ENCODE measurements at places on chromosomes 11 and 22.

DNA sequence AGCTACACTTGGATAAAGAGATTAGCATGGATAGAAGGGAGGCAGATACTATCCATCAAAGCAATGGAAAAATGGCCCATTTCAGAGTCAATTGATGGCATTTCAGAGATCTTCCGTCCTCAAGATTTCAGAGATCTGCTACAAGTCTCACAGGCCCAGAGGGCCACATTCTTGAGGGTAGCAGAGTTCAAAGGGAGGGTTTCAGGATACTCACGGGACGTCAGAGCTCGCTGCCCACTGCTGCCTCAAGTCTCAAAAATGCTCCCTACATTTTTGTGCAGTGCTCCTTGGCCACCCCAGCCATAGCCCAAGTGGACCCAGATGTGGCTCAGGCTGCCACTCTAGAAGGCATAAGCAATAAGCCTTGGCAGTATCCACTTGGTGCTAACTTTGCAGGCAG lies 24.9 kb downstream of the RTL6 start:
- no peak for DNase-seq

GRCh38 chr11:43397251-43397650 lies 38.5 kb downstream of the TTC17 start:
- no peak for DNase-seq

DNA sequence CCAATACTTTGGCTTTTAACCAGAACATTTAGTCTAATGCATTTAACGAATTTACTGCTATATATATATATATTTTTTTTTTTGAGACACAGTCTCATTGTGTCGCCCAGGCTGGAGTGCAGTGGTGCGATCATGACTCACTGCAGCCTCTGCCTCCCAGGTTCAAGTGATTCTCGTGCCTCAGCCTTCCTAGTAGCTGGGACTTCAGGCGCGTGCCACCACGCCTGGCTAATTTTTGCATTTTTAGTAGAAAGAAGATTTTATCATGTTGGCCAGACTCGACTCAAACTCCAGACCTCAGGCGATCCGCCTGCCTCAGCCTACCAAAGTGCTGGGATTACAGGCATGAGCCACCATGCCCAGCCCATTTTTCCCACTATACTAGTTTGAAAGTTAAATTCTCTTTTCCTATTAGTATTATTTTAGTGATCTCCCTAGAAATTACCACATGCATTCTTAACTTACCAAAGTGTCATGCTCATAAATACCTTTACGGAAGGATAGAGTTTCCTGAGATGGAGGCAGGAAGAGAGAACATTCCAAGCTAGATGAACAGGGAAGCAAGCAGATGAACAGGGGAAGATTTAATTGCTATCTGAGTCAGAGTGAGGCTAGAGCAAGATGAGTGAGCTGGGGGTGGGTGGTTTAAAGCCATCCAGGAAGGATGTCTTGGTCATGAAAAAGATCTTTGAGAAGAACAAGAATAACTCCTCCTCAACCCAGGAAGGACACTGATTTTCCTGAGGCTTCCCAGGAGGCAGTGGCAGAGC lies 4.4 kb upstream of the PGAP2 start:
- no peak for DNase-seq

- no peak for DNase-seq
Observed at GRCh38 chr11:116421529-116422185, 351.1 kb downstream of the BUD13 start.

DNA sequence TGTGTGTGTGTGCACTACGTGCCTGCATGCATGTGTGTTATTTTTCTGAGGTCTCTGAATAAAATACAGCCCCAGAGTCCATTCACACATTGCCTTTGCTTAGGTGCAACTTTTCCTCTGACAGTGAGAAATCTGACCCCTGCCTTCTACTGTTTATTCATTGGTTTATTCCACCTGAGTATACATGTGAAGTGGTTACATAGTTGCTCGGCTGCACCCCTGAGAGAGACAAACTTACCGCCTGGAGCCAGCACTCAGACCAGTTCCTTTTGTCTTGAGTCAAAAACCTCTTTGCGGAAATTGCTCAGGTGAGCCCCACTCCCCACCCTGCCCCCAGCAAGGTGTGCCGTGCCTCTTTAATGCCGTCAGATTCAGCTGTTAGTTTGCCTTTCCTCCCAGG lies 363.6 kb downstream of the BRD1 start:
- DNase-seq = no peak

- DNase-seq = no peak
Observed at GRCh38 chr11:72850832-72851231, 36.6 kb downstream of the ATG16L2 start.

GRCh38 chr11:115716601-115717529 lies 212.7 kb upstream of the CADM1 start:
- DNase-seq = no peak

DNA sequence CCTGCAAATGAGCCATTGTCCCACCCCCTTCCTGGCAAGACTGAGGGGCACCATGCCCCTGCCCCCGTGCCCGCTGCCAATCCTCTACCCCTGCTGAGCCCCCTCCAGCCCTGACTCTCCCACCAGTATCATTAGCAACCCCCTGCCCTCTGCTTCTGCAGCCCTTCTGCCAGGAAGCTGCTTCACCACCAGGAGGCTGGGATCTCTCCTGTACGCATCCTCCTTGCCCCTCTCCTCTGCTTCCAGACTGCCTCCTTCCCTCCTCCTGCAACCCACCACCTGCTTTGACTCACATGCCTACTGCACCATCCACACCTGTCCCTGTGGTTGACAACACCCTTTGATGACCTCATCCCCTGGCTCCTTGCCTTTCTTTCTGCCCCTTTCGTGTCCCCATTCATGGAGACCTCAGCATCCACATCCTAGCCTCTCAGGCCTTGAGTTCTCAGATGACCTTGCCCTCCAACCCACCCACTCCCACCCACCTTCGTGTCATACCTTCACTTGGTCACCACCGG lies 13.4 kb upstream of the PNPLA3 start:
- no peak for DNase-seq

- DNase-seq = no peak
Observed at GRCh38 chr11:115396533-115396932, 107.7 kb downstream of the CADM1 start.

DNA sequence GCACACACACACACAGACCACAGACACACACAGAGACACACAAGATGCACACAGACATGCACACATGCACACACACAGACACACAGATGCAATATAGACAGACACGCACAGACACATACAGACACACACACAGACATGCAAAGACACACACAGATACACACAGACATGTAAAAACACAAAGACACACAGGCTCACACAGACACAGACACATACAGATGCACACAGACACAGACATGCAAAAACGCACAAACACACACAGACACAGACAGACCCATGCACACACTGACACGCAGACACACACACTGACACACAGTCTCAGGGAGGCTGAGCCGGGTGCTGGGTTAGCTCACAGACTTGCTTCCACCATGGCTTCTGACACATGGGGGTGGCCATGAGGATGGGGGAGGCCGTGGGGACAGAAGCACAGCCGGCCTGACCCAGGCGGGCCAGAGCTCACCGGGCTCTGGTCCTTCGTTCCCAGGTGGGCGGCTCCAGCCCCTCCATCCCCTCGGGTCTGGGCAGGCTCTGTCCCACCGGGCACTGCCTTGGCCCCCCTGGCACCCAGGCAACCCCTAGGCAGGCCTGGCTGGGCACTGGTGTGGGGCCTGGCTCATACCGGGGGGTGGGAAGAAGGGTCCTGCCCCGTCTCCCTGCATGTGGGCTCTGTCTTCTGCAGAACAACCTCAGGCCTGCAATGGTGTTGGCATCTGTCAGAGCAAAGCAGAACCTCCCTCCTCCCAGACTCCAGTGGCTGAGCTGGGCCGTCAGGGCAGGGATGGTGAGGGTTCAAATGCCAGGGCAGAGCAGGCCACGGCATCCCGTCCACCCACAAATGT lies 1489.5 kb downstream of the BRD1 start:
- DNase-seq = no peak

DNA sequence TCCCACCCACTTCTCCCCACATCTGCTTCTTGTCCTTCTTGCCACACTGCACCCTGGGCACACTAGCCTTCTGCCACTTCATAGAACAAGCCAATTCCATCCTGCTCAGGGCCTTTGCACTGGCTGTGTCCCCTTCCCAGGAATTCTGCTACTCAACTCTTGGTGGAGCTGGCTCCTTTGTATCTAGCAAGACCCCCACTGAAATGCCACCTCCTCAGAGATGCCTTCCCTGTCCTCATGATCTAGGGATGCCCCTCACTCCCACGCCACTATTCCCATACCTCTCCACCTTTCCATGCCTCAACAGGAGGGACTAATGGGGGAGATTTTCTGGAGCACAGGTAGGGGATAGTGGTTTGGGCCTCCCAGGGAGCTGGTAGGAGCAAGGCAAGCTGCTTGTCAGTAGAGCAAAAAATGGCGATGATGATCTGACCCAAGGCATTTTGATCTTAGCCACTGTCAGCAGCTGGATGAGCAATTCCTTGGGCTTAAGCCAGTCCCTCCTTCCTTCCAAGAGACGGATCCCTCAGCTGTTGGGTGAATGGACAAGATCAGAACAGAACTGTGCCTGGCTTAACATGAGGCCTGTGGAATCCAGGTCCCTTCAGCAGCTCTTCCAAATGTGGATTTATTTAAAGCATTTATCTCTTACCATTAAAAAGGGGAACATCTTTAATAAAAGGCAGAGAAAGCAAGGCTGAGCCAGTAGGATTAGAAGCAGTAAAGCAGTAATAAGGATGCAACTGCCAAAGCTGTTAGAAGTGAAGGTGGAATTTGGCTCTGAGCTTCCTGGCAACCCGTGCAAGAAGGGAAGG lies 4.0 kb upstream of the PRDM11 start:
- DNase-seq = no peak

DNA sequence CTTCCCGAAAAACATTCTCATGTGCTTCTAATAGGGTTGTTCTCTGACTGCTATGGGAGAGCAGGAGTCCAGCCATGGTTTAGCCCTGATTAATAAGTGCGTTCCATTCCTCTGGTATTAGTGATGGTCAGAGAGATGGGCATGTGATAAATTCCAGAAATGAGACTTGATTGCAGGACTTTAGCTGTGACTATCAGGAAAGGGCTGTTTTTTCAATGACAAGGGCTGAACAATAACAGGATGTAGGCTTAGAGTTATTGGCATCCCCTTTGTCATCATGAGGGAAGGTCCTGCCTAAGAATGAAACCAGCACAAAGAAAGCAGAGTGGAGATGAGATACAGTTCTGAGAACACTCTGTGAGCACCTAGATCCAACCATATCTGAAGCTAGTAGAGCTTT lies 494.6 kb downstream of the MIAT start:
- DNase-seq = no peak

- no peak for DNase-seq
Observed at GRCh38 chr11:8597182-8597581, 3.2 kb upstream of the STK33 start.

DNA sequence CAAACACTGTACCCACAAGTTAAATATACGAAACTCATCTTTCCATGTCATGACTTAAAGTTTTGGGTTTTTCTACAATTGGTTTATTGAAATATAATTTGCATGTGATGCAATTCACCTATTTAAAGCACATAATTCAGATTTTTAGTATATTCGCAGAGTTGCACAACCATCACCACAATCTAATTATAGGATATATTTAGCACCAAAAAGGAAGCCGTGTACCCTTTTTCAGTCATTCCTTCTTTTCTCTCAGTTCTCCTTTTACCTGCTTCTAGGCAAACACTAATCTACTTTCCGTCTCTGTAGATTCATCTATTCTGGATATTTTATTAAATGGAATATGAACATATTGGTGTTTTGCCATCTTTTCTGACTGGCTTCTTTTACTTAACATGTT lies 1458.1 kb upstream of the TENM4 start:
- no peak for DNase-seq

GRCh38 chr11:104991994-104992393 lies 23.6 kb upstream of the CASP4 start:
- no peak for DNase-seq

DNA sequence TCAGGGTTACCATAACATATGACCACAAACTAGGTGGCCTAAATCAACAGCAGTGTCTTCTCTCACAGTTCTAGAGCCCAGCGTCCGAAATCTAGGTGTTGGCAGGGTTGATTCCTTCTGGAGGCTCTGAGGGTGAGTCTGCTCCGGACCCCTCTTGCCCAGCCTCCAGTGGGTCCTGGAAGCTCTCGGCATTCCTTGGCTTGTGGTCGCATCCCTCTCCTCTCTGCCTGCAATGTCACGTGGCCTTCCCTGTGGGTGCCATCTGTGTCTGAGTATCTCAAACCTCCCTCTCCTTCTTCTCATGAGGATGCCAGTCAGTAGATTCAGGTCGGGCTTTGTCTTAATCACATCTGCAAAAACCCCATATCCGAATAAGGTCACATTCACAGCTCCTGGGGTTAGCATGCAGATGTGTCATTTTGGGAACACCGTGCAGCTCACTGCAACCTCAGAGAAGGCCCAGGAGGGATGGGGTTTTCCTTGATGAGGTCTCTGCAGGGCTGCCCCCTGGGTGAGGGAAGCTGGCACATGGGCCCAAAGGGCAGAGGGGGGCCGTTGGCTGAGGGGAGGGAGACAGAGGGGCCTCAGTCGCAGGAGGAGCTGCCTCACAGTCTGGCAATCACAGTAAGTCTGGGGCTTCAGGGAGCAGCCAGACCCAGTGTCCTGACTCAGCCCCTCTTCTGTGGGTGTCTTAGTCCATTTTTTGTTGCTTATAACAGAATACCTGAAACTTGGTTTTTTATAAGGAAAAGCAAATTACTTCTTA lies 41.2 kb downstream of the PARVG start:
- DNase-seq = no peak

- peak; percentile 35 for DNase-seq
Observed at GRCh38 chr11:61071208-61071681, 31.0 kb upstream of the CD5 start.

- no peak for DNase-seq
Observed at GRCh38 chr11:46472662-46472994, 81.1 kb upstream of the CHRM4 start.

- DNase-seq = no peak
Observed at GRCh38 chr11:132405728-132406127, 1035.3 kb downstream of the NTM start.

GRCh38 chr22:43269246-43269645 lies 73.9 kb downstream of the SCUBE1 start:
- no peak for DNase-seq

DNA sequence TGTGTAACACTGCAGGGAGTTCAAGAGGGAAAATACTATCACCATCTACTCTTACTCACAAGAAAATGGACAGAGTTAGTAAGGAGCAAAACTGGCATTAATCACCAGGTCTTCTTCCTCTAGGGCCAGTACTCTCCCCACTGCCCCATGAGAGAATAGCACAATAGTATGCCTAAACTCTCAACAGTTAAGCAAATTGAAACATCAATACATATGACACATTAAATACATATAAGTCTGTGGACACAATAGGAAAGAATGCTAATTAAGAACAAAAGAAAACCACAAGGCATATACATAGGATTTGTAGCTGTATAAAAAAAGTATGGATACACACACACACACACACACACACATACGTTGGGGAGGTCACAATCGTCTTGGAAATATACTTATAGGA lies 197.9 kb upstream of the BDNF start:
- DNase-seq = no peak

DNA sequence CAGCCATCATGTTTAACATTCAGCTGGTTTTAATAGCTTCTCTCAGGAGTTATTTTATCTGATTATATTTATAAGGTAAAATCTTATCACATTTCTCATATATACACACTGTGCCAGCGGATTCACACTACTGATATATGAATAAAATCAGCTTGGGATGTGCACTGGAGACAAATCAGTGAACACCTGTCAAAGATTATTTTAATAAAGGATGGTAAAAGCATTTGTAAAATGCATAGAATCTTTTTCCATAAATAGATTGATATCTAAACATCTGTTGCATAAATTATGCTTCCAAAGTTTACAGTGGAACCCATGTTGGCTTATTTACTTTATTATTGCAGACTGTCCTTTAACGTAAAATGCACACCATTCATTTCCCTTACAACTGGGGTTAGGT lies 1125.8 kb upstream of the CNTN5 start:
- no peak for DNase-seq
